ENCODE measurements at places on chromosomes 2 and 18.

GRCh38 chr2:228657807-228658402 lies 476.4 kb upstream of the SPHKAP start:
- DNase-seq = no peak

DNA sequence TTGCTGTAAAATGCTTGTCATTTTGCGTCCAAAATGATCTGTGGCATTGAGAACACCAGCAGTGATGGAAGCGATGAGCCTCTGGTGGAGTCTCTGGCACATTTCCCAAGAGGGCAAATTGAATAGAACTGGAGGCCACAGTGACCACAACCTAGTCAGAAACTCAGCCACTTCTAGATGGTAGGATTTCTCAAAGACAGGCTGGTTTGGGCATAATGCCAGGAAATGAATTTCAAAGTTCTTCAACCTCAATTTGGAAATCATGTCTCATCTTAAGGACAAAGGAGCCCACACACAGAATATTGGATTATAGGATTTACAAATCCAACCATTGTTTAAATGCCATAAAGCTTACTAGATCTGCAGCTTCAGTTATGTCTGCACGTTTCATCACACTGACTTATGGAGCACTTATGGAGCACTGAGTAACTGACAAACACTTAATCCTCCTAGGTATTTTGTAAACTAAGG lies 132.1 kb downstream of the COL6A3 start:
- no peak for DNase-seq

DNA sequence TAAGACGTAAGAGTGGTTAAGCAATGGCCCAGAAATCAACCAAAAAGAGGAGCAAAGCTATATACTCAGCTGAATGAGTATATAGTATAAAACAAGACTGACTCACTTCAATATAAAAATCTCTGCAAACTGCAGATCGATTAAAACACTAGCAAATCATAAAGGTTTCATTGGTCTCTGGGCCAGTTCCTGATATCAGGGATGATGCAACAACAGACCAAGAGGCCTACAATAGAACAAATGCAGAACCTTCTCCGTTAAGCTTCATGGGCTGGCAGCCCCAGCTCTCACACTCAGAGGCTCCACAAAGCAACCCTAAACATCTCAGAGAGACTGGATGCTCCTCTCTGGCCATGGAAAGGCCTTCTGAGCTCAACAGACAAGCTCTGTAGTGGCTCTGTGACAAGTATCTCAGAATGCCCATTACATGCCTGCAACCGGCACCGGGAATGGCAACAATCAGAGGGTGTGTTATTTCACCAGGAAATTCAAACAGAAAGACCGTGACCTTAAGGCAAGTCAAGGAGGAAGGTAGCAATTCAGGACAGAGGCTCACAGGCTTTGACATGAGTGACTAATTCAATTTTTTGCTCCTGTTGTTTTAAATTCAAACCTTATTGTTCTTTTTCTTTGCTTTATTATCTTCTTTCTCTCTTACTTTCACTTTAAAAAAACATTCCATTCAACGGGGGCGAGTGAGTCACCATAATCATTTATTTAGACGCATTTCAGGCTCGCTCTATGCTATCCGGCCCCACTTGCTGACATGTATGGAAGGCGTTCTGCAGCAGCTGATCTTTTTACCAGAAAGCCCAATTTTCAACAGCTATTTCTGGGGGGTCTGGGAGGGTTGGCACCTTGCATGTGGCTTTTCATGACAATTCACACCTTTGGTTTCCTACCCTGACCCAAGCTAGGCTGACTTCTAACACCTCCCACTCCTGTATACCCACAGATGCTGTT lies 15.1 kb downstream of the CYRIA start:
- DNase-seq = no peak

DNA sequence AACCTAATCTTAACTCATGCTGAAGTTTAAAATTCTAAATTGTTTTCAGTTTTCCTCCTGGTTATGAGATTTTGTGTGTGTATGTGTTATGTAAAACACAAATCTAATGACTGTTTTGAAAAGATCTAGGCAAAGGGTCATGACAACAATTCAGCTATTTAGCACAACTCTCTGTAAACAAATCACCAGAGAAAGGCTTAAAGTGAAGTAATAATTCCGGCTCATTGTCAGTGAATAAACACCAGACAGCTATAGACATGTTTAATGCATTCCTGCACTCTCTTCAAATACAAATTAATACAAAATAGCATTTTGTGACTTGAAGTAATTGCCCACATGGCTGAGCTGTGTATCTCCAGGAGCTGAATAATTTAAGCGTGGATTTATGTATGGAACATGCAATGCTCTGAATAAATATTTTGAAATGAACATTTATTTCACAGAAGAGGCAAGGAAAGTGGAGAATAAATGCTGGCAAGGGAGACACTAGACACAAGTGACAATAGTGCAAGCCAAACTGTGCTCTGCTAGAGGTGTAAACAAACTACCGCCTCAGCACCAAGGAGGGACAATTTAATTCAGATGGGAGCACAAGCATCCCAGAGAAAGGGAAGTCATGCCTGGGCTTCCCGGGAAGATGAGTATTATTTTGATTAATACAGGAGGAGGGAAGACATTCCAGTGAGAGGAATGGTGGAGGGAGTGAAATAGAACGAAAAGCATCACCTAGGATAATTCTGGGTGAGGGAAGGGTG lies 133.6 kb upstream of the XPO1 start:
- no peak for DNase-seq

DNA sequence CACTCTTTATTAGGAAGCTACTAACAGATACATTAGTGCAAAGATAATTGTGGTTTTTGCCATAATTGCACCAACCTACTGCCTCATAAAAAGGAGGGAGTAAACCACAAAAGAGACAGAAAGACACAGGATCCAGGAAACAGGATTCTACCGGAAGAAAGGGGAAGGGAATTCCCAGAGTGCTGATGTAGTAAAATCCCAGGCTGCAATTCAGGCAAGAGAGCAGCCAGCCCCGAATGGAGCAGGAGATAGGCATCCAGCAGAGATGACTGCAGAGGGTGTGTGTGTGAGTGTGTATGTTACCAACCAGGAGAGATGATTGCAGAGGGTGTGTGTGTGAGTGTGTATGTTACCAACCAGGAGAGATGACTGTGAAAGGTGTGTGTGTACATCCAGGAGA lies 84.4 kb downstream of the KCNS3 start:
- DNase-seq = no peak

GRCh38 chr2:14872779-14873325 lies 240.3 kb downstream of the LRATD1 start:
- no peak for DNase-seq

- no peak for DNase-seq
Measured at GRCh38 chr2:47024046-47024445, 108.4 kb upstream of the MCFD2 start.

DNA sequence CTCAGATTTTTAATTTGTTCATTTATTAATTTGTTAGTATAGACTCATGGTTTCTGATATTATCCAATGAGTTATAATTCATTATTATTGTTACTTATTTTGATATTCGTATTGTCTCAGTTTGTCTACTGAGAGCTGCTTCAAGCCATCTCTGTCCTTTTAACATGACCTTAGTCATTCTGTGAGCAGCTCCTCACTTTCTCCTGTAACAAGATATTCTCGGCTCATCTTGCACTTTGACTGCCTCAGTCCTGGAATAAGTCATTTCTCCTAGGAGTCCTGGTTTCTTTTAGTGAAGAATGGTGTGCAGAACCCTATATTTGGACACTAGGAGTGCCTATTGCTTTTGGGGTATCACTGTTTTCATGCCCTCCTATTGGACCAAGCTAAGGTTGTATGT lies 13.2 kb downstream of the ASB1 start:
- no peak for DNase-seq

DNA sequence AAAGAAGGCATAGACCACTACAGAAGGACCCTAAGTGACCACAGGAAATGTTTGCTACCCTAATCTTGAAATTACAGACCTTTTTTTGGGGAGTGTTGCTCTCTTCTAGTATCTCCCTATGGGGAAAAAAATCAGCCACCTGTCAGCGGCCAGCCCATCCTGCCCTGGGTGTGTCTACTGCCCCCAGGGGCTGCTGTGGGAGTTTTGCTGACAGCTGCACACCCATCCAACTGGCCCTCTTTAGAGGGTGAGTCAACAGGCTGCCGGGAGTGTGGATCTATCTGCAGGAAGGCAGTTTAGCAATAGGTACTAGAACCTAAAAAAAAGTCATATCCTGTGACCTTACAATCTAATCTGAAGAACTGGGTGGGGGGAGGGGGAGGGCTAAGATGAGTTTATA lies 796 bp upstream of the DYSF start:
- peak; percentile 44 for DNase-seq

- peak; percentile 80 for DNase-seq
Measured at GRCh38 chr18:9849407-9850283, 36.1 kb upstream of the TXNDC2 start.

DNA sequence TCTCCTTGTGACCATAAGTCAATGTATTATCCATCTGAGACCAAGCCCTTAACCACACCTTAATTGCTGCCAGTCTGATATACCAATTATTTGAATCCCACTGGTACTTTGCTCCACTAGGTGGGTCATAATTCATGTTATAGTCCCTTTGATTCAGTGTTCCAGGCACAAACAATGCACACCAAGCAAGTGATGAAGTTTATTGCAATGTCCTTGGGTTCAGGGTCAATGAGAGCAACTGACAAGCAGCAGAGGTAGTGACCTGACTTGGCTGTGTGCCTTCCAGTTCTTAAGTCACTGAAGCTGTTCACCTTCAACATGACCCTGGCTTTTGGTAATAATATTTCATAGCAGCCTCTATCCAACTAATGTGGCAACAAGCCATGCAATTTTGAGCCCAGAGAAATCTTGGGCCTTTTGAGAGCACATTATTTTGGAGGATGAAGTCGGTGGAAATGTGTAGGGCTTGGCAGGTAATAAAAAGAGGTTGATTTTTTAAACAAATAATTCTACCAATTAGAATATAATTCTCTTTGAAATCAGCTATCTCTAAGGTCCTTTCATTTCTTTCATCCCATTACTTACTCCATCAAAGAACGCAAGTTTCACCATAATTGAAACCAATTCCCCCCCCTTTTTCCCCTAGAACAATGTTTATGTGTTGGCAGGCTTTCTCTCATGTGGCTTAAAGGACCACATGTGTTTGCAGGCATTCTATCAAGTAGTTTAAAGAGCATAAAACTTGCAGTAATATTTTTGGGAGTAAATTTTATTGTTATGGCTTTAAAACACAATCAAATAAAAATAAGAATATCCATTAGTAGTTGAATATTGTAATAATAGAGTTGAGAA lies 3.1 kb upstream of the CPO start:
- no peak for DNase-seq

GRCh38 chr18:22493940-22494339 lies 76.2 kb upstream of the CTAGE1 start:
- DNase-seq = no peak

- no peak for DNase-seq
Measured at GRCh38 chr18:48385596-48385995, 23.6 kb downstream of the ZBTB7C start.

DNA sequence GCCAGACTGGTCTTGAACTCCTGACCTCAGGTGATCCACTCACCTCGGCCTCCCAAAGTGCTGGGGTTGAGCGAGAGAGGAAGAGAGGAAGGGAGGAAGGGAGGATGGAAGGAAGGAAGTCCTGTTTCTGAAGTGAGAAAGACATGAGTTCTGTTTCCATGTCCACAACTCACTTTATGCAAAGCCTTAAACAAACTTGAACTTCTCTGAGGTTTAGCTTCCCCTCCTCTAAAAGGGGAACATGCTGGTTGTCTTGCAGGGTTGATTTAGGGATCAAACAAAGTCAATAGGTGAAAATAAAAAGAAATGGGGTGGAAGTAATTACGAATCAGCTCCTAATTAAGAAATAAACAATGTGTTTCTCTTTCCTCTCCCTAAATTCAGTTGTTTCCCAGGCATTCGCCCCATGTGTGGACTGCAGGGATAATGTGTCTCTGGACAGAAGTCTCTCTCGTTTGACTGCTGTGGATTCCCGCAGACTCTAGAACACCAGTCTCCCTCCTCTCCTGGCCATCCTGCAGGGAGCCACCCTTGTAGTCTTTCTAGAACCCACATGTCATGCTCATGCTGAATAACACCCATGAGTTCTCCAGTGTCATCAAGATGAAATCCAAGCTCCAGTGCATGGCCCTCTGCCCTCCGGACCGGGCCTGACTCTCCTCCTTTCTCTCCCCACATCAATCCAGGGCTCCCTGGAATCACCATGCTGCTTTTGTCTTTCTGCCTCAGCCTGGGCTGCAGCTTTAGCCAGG lies 229.3 kb upstream of the TRIB2 start:
- DNase-seq = no peak

DNA sequence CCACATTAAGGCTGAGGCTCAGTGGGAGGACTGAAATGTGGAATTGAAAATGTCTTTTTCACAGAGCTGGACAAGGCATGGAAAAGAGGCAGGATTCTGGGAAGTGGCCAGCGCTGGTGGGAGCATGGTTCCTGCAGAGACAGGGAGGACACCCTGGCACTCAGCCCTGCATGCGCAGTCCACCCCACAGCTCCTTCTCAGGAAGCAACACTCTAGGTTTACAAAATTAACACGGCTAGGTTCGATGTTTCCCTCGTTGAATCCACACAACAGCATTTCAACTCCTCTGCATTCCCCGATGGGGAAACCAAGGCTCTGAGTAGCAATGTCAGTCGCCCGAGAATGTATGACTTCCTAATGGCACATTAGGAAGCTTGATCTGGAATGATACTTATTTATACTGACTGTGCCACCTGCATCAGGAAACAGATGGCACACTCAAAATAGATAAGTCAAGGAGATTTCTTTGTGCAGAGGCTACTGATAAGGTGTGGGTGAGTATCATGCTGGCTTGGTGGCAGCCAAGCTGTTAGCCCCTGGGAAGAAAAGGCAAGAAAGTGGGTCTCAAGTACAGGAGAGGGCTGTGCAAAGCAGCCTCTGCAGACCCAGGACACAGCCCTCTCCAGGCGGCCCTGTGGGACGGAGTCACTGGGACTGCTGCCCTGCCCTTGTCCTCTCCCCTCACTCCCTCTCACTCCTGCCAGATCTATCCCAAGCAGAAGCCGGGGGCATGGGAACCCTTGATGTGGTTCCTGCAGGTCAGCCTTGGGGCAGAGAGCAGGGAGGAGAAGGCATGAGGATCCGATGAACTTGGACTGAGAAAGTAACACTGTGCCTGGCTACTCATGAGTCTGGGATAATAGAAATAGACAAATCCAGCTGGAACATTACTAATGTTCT lies 158.4 kb upstream of the FHL2 start:
- DNase-seq = no peak

GRCh38 chr2:121709776-121710469 lies 26.8 kb downstream of the NIFK start:
- no peak for DNase-seq

Data from hematopoietic multipotent progenitor cell treated with erythropoietin and hydrocortisone succinate and interleukin-3 and kit ligand, for 17 days (in vitro differentiated cells).